ENCODE measurements at places on chromosomes 13 and 19. TPM values are rescaled to one million over a fixed set of nuclear protein-coding genes. Genes with fewer than 3 reads are reported as not detected.
A peak's percentile ranks its signal among the peaks of the same experiment; 100 is the strongest.

GRCh38 chr13:113929628-113930615, 44.0 kb downstream of the C13orf46 start:
- no peak for DNase-seq

- no peak for DNase-seq
Observed at GRCh38 chr13:112968910-112969691, at the start of gene MCF2L. MCF2L (plus strand) TSS chr13:112969214; CDS start chr13:112969380, 166 bp downstream.

- no peak for DNase-seq
Observed at GRCh38 chr13:26697069-26697955, 63.3 kb downstream of the GPR12 start.

DNA sequence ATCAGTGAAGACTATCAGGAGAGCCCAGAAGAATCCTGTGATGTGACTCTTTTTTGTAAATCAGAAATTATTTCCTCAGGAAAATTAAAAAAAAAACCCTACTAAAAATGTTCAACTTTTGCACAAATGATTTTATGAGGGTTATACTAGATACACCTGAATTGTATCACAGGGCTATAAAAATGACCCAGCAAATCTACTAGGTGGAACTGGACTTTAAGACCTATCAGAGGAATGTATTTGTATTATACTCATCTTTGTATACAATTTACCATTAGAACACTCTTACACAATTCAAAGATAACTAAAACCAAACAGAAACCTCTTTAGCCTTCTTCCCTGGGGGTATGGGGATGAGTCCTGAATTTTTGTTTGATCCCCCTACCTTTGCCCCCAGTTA, 7.2 kb downstream of the FBXL3 start:
- DNase-seq, result no peak

- DNase-seq, result no peak
Observed at GRCh38 chr13:109369353-109370052, 416.9 kb downstream of the IRS2 start.

- DNase-seq, result no peak
Observed at GRCh38 chr19:48804496-48804895, 6.3 kb downstream of the BCAT2 start.

The TDRD3 gene
- 30.4 TPM for total RNA-seq

DNA sequence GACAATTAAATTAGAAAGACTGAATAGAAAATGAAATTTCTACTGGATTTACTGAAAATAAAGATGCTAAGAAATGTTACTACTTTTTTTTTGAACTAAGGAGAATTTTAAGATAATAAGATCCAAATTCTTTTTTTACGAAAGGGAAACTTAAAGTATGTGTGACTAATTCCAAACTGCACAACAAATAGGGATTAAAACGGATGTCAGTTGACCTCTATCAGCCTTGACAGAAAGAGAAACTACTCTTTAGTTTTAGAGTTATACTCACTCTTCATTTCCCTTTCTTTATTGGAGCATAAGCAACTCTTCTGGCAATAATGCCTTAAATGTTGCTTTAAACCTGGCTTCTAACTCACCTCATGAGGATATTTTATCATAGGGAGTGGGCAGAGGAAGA, 273.8 kb downstream of the SLITRK6 start:
- no peak for DNase-seq

The AKAP11 gene
- 30.6 TPM for total RNA-seq

- DNase-seq, result no peak
Observed at GRCh38 chr13:74683411-74683810, 549.2 kb upstream of the KLF12 start.

- DNase-seq, result no peak
Observed at GRCh38 chr13:49927755-49928154, 8.4 kb downstream of the SPRYD7 start.

DNA sequence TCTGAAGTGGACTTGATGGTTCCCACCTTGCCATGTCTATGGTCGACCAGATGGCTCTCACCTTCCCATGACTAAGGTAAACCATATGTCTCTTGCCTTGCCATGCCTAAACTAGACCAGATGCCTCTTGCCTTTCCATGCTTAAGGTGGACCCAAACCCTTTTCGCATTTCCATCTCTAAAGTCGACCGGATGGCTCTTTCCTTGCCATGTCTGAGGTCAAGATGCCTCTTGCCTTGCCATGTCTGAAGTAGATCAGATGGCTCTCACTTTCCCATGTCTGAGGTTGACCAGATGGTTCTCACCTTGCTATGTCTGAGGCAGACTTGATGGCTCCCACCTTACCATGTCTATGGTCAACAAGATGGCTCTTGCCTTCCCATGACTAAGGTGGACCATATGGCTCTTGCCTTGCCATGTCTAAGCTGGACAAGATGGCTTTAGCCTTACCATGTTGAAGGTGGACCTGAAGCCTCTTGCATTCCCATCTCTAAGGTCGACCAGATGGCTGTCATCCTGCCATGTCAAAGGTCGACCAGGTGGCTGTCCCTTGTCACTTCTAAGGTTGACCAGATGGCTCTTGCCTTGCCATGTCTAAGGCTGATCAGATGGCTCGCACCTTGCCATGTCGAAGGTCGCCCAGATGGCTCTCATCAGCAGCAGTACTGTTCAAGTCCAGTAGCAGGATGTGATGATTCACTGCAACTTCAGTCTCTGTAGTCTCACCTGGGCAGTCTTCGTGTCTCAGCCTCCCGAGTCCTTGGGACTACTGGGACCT, 1439.4 kb downstream of the UQCRFS1 start:
- no peak for DNase-seq

The ZNF625 gene
- 29.7 TPM for total RNA-seq

The COX6B2 gene
- not detected for total RNA-seq

DNA sequence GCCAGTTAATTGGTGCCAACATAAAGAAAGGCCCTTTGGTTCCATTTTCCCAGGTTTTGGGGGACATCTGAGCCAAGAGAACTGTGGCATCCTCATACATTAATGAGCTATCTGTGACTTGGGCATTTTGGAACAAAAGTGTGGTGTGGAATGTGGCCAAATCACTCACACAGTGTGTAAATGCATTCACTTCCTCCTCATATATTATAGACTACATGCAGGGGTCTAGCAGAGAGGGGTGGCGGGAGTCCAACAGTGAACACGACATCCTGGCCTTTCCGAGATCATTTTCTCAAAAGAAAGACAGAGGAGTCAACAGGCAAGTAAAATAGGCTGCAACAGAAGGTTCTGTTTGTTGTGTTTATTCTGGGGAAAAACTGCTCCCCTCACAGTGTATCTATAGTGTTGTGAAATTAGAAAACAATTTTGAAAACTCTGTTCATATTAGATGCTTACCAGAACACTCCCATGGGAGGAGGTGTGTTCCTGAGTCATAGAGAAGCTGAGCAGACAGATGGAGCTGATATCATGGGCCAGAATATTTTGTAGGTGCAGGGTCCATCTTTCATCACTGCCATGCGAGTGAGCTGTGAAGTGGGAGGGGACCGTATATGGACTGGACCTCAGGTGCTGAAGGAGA, 36.9 kb downstream of the PABPC3 start:
- DNase-seq, result no peak

DNA sequence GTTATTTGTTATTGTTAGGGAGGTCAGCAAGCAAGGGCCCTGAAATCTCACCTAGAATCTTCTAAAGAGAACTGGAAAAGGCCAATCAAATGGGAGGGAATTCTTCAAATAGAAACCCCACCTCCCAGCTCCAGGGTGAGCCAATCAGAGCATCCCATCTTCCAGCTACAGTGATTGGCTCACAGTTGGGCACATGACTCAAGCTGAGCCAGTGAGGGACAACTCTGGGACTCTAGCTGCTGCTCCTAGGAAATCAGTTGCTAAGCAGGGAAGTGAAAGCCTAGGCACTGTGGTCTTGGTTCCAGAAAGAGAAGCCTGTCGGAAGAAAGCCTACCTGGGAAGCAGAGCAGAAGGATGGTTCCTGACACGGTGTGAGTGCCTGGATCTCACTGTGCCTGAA, 13.4 kb downstream of the TM6SF2 start:
- DNase-seq, result no peak

The FAM216B gene
- total RNA-seq, result not detected

DNA sequence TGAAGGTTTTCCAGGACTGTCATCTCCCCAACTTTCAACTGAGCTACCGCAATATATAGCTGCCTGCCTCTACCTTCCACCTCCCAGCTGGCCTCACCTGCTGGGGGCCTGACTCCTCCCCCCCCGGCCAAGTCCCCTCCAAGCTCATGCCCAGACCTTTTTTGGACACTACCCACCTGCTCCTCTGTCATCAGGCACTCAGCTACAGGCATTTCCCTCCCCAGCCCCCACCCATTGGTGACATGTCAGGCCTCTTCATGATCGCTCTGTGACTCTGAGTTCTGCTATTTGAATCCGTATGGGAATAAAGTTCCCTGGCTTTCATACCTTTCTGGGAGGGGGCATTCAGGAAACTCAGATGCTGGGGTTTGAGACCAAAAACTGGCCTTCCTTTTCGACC, 1.8 kb downstream of the PRKACA start:
- no peak for DNase-seq

The LILRB3 gene
- 0.50 TPM for total RNA-seq

DNA sequence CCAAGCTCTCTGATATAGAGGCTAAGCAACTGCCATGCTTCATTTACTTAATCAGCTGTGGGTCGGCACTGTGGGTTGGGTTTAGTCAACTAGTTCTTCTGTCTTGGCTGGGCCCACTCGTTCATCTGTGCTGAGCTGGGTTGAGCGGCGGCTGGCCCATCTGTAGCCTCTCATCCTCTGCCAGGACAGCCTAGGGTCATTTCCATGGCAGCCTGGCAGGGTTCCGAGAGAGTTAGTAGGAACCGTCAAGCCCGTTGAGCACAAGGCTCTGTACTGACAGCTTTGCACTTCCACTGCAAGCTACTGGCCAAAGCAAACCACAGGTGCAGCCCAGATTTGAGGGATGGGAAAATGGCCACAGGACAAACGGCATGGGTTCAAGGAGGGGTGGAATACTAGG, 6.6 kb upstream of the ZNF835 start:
- DNase-seq, result no peak

- no peak for DNase-seq
Observed at GRCh38 chr19:9044449-9044848, 34.2 kb upstream of the MUC16 start.

- no peak for DNase-seq
Observed at GRCh38 chr13:40026741-40027140, 371.3 kb downstream of the COG6 start.

DNA sequence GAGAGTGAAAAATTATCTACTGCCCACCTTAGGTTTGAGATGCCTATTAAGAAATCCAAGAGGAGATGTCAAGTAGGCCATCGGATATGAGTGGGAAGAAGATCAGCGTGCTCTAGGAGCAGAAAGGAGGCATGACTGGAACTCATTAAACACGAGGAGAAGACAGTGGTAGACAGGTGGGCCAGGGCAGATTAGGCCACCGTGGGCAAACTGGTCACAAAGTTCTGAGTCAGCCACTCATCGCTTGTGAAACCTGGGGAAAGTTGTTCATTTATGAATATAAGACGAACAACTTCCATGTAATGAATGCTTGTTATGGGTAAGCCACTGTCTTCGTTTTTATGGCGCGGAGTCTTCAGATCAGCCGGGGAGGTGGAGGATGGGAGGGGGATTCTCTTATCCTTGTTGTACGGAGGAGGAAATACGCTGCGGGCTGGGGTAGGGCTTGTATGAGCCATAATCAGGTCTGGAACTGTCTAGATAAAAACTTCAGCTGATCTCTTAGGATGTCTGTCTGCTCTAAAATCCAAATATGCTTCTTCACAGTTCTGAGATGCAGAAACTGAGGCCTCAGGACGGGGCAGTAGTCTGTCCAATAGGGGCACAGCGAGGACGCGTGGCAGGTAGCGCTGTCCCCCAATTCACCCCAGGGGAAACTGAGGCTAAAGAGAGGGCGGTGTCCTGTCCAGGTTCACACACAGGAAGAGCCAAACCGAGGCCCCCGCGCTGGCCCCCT, 1.1 kb upstream of the ZNF444 start:
- DNase-seq, result no peak

- DNase-seq, result no peak
Observed at GRCh38 chr13:27599845-27600553, 20.3 kb downstream of the LNX2 start.

- DNase-seq, result no peak
Observed at GRCh38 chr19:41694831-41695635, 7.0 kb upstream of the CEACAM7 start.

DNA sequence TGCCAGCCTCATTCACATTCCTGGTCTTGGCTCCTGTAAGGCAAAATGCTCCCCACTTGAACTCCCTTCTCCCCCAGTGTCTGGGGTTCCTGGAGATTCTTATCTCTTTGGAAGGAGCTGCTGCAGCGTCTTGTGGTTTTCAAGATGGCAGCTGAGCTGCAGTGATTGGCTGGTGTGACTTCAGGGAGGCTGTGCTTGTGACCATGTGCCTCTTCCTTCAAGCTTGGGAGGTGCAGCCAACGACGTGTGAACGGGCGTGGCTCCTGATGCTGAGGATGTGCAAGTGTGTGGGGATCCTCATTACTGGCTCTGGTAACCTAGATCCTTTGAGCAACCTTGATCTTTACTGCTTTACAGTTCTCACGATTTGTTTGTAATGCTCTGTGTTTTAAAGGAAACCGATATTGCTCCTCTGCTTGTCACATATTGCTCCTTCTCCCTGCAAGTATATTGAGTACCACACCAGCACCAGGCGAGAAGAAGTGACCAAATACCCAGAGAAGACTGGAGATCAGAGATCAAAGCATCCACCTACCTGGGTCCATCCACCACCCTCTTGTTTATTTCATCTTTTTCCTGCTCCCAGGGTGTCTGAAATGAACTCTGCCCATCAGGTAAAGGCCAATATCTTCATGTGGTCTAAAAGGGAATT, 208.5 kb downstream of the FGF9 start:
- no peak for DNase-seq

- no peak for DNase-seq
Observed at GRCh38 chr19:46080561-46080960, 39.8 kb upstream of the IGFL4 start.

GRCh38 chr13:113297370-113298042, 467 bp downstream of the LAMP1 start:
- DNase-seq, result peak; percentile 42

GRCh38 chr19:46225558-46226004, 4.0 kb upstream of the IGFL1 start:
- DNase-seq, result no peak

The IL17D gene
- 6.3 TPM for total RNA-seq

The FOSB gene
- total RNA-seq, result 5.3 TPM

DNA sequence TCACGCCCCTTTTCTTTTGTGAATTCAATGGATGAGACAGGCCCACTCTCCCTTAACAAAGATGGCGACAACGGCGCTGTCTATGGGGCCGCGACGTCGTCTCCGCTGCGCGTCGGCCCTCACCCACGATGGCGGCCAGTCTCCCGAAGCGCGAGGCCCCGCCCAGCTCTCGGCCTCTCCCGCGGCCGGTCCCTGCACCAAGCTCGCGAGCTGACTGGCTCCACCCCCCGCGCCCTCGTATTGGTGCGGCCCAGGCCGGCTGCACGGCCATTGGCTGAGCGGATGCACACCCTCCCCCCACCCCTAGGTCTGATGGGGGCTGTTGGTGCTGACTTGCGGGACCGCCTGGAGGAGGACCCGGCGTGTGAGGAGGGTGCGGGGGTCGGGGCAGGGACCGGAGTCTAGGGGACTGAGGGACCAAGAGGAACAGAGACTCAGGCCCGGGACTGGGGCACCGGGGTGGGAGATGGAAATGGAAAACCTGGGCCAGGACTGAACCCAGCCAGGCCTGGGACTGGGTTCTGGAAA, 4.8 kb downstream of the SPHK2 start:
- peak; percentile 97 for DNase-seq

The ADPRHL1 gene
- 6.8 TPM for total RNA-seq

The PLIN5 gene
- 5.7 TPM for total RNA-seq

Data from progenitor cell of endocrine pancreas (in vitro differentiated cells).